ENCODE measurements at places on chromosomes 4 and X.

GRCh38 chr4:151807220-151807619 lies 46.4 kb upstream of the GATB start:
- H3K4me1 ChIP-seq = no peaks in the 10 kb centered on the region

DNA sequence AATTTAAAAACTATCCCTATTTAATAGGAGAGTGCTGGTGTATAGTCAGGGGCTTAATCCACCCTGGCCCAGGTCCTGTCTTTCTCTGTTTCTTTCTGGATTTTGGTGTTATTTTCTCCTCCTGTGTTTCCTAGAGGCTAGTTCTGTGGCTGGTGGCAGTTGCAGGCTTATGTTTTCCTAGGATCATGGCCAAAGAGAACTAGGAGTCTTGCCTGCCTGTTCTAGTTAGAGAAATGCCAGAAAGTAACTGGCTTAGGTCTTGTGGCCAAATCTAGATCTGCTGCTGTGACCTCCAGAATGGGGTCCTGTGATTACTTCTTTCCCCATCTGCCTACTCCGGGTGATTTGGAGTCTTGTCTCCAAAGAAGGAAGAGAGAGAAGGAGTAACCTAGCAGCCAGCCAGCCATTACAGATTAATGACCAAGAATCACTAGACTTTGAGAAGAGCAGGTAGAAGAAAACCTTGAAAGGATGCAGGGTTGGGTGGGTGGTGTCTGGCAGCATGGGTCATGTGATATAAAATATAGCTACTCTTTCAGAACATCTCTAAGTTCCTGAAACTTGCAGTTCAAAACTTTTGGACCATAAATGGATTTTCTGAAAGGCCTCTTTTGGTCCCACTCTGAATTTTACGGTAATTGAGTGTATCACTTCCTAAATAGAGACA lies 117.9 kb downstream of the STIM2 start:
- no peaks in the 10 kb centered on the region for H3K4me1 ChIP-seq
- no peak overlapping the region for H3K4me3 ChIP-seq
- DNase-seq = no peak
- H3K36me3 ChIP-seq = no peaks in the 10 kb centered on the region

DNA sequence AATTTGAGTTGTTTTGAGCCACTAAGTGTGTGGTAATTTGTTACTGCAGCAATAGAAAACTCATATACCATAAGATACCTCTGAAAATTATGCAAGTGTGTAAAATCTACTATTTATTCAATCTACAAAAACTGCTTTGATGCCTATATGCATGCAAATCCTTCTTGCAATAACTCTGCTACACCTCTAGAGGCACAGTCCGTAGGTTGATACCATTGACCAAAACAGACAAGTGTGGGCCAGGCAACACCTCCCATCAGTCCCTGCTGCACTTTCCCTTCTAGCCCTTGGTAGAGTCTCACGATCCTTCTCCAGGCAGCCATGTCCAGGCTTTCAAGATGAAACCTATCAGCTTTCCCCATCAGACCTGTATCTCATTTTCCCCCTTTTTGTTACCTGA lies 48.8 kb upstream of the FAM9A start:
- peaks cover 23% of the 10 kb centered on the region for H3K4me1 ChIP-seq
- no peaks in the 10 kb centered on the region for H3K27me3 ChIP-seq
- peak overlapping the region; percentile 64 for H3K27ac ChIP-seq
- no peaks in the 10 kb centered on the region for H3K36me3 ChIP-seq
- DNase-seq = no peak

DNA sequence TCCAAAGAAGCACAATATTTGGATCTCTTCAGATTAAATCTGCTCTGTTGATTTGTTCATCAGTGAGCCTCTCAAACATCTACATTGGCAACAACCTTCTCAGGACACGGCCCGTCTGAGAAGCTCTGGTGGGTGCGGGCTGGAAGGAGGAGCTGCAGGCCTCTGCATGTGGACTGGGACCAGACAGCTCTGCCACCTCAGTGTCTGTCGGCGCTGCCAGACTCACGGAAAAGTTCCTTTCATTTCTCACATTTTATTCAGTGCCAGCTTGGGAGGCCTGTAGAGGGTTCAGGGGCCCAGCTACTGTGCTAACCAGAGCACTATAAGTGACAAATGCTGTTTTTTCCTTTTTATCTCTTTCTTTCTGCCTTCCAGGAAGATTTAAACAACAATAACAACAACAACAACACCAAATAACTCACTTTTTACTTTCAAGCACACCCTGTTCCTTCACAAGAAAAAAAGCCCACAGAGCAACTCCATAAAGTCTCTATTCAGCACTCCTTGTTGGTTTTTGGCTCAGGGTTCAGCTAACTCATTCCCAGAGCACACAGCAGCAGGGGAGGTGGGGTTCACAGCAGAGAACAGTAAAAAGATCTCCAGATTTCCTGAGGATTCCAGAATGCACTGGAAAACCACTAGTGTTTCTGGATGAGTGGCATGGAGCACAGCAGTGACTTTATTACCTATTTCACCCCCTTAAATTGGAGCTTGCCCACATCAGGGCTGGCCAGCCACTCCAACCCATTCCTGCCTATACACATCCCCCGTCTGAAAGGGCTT lies 23.2 kb upstream of the HOPX start:
- no peak overlapping the region for H3K4me3 ChIP-seq
- no peaks in the 10 kb centered on the region for H3K4me1 ChIP-seq
- DNase-seq = no peak
- no peak overlapping the region for H3K27ac ChIP-seq

- H3K27me3 ChIP-seq = no peaks in the 10 kb centered on the region
- H3K4me1 ChIP-seq = no peaks in the 10 kb centered on the region
- H3K27ac ChIP-seq = no peak overlapping the region
These were observed 110.6 kb upstream of the C1QTNF7 start for GRCh38 chr4:15317246-15317645.

DNA sequence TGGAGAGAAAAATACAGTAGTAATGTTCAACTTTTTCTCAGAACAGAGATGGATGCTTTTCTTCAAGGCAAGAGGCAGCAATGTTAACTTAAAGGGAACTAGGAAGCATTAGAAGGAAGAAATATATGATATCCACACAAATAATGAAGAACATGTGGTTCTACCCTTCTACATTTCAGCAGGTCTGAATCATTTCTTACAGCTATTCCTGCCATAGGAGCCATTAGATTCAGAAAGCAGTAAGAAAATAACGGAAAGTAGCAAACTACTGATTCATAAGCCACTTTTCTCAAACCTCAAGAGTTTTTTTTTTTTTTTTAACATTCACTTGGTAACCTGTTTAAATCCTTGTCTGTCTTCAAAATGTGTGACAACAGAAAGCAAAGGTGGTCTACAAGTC lies 1251.6 kb upstream of the AGA start:
- no peak overlapping the region for H3K4me3 ChIP-seq
- no peaks in the 10 kb centered on the region for H3K27me3 ChIP-seq
- no peak overlapping the region for H3K27ac ChIP-seq
- no peak for DNase-seq
- no peaks in the 10 kb centered on the region for H3K36me3 ChIP-seq

- peak overlapping the region; percentile 75 for H3K27ac ChIP-seq
- no peak for DNase-seq
- no peaks in the 10 kb centered on the region for H3K36me3 ChIP-seq
- no peaks in the 10 kb centered on the region for H3K27me3 ChIP-seq
These were observed 24.0 kb downstream of the ATXN3L start for GRCh38 chrX:13295841-13296240.

DNA sequence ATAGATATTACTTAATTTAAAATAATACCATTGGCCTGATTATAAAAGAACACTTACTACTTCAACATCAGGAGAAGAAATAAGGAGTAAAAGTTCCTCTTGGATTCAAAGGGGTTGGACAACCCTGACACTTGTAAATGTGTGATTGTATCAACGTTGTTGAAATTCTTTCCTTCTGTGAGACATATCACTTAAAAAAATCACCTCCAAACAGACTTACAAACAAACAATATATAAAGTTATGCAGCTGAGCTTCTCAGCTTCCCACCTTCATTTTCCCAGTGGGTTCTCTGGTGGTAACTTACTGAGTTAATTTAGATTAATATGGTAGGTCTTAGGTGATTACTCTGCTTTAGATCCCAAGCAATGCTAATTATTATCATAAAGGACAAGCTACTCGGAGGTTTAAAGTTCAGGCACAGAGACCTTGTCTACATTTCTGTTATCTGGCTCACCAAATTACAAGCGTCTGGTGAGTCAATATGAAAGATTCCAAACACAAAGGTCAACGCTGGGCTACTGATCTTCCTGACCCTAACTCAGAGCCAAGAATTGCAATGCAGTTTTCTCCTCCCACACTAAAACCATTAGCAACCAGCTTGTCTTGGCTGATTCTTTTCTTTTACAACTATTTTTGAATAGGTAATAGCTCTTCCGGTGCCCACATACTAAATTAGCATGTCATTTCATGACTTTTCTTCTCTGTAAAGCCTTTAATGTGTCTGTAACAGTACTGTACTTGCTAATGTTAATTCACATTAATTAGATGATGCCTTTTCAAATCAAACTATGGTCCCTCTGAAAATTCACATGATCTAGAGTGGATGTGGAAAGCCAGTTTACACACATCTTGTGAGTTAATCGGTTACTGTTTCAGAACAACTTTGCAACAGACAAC lies 157.6 kb downstream of the RASL11B start:
- no peak overlapping the region for H3K27ac ChIP-seq
- H3K36me3 ChIP-seq = no peaks in the 10 kb centered on the region
- no peak for DNase-seq
- no peak overlapping the region for H3K4me3 ChIP-seq
- H3K27me3 ChIP-seq = no peaks in the 10 kb centered on the region
